ENCODE measurements at places on chromosomes 2 and 18.

- DNase-seq: peak; percentile 68
These were observed 290.1 kb downstream of the CLIP4 start for GRCh38 chr2:29405266-29405665.

DNA sequence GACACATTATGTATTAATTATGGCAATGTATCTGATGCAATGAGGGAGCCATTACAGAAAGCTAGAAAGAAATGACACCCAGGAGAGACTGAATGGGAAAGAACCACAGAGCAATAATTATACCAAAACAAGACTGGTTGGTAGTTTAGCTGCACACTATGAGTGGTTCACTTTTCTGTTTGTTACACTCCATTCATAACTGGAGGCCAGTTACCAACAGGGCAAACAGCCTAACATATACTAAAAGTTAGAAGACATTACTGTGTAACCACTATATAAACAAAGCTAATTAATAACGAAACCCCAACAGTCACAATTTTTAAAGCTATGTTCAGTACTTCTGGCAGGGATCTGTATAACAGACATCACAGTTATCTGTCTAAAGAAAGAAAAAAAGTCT lies 49.4 kb downstream of the NBAS start:
- no peak for DNase-seq

DNA sequence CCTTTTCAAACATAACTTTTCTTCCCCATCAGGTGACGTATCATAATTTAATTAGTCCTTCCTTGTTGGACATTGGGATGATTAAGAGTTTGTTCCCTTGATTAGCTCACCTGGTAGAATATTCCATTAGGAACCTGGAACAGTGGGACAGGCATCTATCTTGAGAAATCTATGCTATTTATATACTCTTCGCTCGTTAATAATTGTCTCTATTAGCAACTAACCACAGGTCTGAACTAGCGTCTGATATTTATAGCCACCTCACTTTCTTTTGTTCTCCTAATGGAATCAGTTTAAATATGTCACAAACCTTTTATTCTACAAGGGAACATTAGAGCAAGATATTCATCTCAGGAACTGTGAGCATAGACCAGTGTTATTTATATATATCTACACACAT lies 79.8 kb downstream of the MAPK4 start:
- DNase-seq: no peak

GRCh38 chr2:216319771-216320170 lies 52.5 kb downstream of the MARCHF4 start:
- DNase-seq: no peak

- peak; percentile 53 for DNase-seq
These were observed 8.5 kb downstream of the RAB17 start for GRCh38 chr2:237581751-237582746.

DNA sequence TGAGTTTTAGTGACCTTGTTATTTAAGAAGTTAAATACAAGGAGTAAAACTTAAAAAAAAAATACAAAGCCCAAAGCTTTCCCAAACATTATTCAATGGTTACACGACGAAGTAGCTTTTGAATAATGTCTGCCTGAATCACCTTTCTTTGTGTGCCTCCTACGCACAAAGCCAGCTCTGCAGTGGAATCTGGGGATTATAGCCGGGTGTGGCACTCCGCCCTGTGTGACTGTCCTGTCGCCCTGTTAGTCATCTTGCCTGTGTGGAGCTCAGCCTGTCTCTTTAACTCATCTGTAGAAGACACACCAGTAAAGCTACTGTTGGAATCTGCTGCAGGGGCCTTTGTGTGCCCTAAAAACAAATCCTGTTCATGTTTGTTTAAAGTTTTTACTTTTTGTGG lies 79.4 kb upstream of the TCF7L1 start:
- DNase-seq: no peak

DNA sequence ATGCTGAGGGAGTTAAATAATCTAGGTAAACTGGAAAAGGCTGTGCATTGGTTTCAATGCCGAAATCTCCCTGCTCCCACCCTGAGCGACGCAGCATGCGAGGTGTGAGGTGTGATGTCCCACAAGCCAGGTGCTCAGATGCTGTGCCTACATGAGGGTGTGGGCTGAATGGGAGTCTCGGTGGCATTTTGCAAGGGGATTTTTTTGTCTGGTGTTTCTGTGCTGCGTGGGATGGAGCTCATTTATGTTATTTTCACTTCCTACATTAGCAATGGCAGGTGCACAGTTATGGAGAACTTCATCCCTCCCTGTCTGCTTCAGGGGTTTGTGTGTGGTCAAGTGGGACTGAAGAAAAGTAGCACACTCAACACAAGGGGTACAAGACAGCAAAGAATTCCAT lies 110.2 kb upstream of the CCDC68 start:
- no peak for DNase-seq

GRCh38 chr2:176826356-176826755 lies 386.2 kb upstream of the HNRNPA3 start:
- DNase-seq: no peak

- DNase-seq: no peak
These were observed 115.9 kb downstream of the ZFP36L2 start for GRCh38 chr2:43110442-43110871.

- no peak for DNase-seq
These were observed 220.8 kb downstream of the ALK start for GRCh38 chr2:29700560-29700959.

DNA sequence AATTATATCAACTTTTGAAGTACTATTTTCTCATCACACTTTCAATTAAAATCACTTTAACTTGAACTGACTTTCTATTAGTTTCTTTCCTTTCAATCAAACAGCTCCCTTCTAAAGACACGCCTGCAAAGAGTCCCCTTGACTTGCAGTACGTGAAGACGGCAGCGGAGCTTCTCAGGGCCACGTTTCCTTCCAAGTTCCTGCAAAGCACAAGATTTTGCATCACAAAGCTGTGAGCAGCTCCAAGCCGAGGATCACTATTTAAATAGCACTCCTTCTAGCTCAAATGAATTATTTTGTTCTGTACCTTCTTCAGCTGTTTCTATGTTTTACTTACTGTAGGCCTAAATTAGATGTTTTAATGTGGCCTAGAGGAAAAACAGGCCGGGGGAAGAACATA lies 30.8 kb downstream of the SH3YL1 start:
- DNase-seq: no peak

DNA sequence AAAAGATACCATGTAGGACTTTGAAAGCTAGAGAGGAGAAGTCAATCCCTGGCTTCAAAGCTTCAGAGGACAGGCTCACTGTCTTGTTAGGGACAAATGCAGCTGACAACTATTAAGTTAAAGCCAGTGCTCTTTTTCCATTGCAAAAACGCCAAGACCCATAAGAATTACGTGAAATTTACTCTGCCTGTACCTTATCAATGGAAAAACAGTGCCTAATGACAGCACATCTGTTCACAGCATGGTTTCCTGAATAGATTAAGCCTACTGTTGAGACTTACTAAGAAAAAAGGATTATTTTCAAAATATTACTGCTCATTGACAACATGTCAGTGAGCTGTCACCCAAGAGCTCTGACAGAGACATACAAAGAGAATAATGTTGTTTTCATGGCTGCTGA lies 52.9 kb downstream of the ANKRD12 start:
- no peak for DNase-seq

DNA sequence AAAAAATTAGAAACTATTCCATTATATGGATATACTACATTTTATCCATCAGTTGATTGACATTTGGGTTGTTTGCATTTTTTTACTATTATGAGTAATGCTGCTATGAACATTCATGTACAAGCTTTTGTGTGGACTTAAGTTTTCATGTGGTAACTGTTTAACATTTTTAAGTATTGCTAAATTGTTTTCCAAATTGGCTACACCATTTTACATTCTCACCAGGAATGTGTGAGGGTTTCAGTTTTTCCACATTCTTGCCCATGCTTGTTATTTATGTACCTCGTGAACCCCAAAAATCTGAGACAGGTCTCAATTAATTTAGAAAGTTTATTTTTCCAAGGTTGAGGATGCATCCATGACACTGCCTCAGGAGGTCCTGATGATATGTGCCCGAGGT lies 3.1 kb upstream of the TXNL4A start:
- no peak for DNase-seq

- no peak for DNase-seq
These were observed 380.0 kb upstream of the FIGN start for GRCh38 chr2:164115806-164116205.

GRCh38 chr2:1563943-1564891 lies 151.0 kb downstream of the TPO start:
- DNase-seq: no peak

GRCh38 chr2:44075541-44075940 lies 79.8 kb upstream of the LRPPRC start:
- peak; percentile 5 for DNase-seq

GRCh38 chr18:46257366-46257765 lies 153.2 kb downstream of the HAUS1 start:
- no peak for DNase-seq

- no peak for DNase-seq
These were observed 4.2 kb upstream of the SP140L start for GRCh38 chr2:230322561-230323384.
